ENCODE measurements at places on chromosomes 11 and 22. TPM values are rescaled to one million over a fixed set of nuclear protein-coding genes. Genes with fewer than 3 reads are reported as not detected.

GRCh38 chr22:38028344-38029130 is 28.7 kb upstream of the PICK1 start:
- no peak for DNase-seq

DNA sequence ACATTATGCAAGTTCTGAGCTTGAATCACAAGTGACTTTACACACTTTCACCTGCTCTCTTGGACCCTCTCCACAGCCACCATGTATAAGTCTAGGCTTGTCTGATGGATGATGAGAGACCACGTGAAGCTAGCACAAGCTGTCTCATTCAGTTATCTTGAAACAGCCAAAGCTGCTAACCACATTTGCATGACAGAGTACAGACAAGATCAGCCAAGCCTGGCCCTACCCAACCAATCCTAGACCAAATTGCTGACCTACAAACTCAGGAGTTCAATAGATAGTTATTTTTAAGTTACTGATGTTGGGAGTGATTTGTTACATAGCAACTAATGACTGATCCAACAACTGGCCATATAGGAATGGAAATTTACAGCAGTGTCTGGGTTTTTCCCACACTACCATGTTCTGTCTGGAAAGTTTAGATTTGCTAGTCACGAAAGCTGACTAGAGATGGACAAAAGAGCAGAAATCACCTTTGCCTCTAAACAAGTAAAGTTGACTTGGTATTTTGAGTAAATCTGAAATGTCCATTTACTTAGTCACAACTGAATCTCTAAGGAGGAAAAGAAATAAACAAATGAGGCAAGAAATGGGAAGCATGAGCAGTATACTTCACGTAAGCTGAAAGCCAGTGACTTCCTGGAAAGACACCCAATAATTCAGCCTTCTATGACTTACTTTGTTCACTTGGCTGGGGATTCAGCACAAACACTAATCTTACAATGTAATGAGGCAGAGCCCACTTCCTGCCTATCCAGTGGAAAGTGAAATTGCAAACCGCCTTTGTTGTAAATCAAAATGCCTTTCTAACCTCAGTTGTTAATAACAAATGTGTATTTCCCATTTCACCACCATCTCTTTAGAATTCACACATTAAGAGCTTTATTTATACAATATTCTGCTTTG is 101.7 kb downstream of the FAM181B start:
- DNase-seq = peak; percentile 5

- DNase-seq = no peak
Observed at GRCh38 chr11:128522943-128523518, 64.3 kb downstream of the ETS1 start.

DNA sequence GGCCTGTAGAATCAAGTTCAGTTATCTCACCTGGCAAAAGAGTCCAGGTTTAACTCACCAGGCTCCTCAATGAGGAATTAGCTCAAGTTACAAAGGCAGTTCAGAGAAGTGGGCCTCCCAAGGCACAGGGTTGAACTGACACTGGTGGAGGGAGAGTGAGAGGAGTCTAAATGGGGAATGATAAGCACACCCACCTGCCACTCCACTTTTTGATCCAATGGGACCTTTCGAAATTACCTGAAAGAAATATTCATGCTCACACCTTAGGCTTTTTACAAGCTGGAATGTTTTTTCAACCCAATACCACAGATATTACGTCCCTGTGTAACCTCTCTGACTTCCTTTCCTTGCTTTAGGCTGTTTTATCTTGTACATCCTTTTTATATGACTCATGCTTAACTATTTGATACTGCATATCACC is 642.7 kb upstream of the TENM4 start:
- DNase-seq = no peak

Gene OR52H1
- 0.59 TPM for total RNA-seq
